T-helper 9 cell (primary cell): ENCODE measurements at places on chromosomes 5 and 9.

- DNase-seq, result no peak
These were observed 16.4 kb upstream of the C5orf47 start for GRCh38 chr5:173972607-173972924.

GRCh38 chr9:78407636-78408312, 110.8 kb downstream of the PSAT1 start:
- no peak for DNase-seq

DNA sequence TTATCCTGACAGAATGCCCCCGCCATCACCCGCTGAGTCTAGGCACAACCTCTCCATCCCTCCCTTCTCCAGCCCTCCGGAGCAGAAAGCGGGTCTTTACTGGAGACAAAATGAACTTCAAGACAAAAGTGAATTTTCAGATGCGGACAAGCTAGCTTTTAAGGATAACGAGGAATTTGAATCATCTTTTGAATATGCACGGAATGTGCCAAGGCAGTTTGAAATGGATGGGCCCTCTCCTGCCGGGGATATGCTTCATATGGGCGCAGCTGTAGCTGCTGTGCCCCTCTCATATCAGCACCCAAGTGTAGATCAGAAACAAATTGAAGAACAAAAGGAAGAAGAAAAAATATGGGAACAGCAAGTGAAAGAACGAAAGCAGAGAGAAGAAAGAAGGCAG, 37.5 kb downstream of the CPLANE1 start:
- DNase-seq, result no peak

DNA sequence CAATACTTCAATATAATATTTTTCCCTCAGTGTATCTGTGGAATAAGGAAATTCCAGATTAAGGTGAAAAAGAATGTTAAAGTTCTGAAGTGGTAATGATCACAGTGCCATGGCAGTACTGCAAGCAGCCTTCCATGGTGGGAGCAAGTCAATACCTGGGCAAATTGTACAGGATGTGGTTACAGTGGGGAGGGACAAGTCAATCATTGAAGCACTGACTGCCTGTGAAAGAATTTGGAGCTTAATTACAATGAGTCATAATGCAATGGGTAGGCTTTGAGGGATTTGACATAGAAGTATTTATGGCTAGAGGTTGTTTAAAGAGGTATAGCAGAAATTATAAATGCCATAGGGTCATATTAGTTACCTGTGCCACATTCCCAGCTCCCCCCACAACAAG, 786.5 kb upstream of the ACO1 start:
- no peak for DNase-seq

DNA sequence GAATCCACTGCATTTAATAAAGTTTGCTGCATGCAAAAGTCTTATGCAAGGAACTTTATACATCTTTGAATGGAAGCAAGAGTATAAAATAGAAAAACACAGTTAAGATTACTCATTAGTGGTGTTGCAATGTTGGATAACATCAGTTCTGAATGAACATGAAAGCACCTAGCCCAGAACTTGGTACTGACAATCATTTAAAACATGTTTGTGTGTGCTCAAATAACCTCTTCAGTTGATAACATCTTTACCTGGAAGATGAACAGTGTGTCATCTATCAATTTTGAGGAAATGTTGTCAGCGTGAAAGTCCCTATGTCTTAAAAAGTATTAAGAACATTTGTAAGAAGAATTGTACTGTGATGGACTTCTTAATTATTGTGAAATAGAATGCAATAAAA, 370.4 kb upstream of the GRAMD2B start:
- DNase-seq, result no peak

- DNase-seq, result no peak
These were observed 37.6 kb upstream of the RAI14 start for GRCh38 chr5:34618371-34619065.

GRCh38 chr9:136512651-136513071, 29.8 kb upstream of the SEC16A start:
- peak; percentile 35 for DNase-seq

DNA sequence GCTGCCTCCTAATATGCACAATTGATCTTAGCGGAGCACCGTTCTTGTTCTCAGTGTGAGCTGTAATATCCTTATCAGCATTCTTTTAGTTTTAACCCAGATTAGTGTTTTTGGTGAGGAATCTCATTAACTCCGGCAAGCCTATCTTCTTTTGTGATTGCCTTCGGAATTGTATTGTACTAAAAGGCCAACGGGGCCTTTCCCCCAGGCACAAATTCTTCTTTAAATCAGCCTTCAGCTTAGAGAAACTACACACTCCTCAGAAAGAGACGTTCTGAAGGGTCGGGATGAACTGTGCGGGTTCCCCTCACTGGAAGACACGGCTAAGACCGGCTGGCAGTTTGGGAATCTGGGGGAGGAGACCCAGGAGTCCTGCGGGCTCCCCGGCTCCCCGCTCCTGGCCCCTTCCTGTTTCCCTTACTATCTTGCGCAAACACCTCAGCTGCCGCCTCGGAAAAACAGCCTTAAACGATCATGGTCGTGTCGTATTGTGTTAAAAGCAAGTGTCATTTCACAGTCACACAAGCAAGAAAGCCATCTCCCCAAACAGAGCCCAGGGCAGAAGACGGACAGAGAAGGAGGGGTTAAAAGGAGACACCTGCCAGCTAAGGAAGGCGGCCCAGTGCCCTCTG, 353.1 kb upstream of the IRX2 start:
- DNase-seq, result no peak

DNA sequence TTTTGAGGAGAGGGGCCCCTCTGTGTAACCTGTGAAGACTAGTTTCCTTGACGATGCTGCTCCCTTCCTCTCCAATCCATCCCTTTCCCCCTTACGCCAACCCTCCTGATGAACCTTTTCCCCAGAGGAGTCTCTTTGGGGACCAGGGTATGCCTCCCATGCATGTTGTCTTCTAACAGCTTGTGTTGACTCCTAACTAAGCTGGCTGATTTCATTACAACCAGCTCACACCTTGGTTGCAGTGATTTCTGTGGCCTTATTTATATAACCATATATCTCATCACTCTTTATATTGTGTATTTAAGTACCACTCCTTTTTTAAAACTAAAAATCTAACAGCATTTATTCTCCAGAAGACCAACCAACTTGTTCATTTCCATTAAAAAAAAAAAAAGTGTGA, 42.5 kb downstream of the SFXN1 start:
- no peak for DNase-seq

GRCh38 chr5:125673359-125673950, 749.8 kb upstream of the GRAMD2B start:
- no peak for DNase-seq
